ENCODE measurements at places on chromosomes 1 and 21. TPM values are rescaled to one million over a fixed set of nuclear protein-coding genes. Genes with fewer than 3 reads are reported as not detected.

FCRLA gene
- 0.40 TPM for total RNA-seq

PADI2 gene
- 1.3 TPM for total RNA-seq

KCNT2 gene
- 2.1 TPM for total RNA-seq

NBPF3 gene
- 3.0 TPM for total RNA-seq
